ENCODE measurements at places on chromosomes 1 and 21.
A peak's percentile ranks its signal among the peaks of the same experiment; 100 is the strongest.

GRCh38 chr1:59156526-59157199 lies 140.2 kb upstream of the FGGY start:
- DNase-seq, result peak; percentile 47

GRCh38 chr1:26357121-26357602 lies 3.2 kb upstream of the CRYBG2 start:
- no peak for DNase-seq

DNA sequence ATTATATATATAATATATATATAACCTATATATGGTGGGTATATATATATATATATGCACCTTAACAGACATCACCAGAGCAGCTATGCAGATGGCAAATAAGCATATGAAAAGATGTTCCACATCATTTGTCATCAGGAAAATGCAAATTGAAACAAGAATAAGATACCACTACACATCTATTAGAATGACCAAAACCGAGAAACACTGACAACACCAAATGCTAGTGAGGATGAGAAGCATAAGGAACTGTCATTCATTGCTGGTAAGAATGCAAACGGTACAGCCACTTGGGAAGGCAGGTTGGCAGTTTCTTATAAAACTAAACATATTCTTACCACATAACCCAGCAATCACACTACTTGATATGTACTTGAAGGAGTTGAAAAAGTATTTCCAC lies 219.8 kb upstream of the PRMT6 start:
- no peak for DNase-seq

DNA sequence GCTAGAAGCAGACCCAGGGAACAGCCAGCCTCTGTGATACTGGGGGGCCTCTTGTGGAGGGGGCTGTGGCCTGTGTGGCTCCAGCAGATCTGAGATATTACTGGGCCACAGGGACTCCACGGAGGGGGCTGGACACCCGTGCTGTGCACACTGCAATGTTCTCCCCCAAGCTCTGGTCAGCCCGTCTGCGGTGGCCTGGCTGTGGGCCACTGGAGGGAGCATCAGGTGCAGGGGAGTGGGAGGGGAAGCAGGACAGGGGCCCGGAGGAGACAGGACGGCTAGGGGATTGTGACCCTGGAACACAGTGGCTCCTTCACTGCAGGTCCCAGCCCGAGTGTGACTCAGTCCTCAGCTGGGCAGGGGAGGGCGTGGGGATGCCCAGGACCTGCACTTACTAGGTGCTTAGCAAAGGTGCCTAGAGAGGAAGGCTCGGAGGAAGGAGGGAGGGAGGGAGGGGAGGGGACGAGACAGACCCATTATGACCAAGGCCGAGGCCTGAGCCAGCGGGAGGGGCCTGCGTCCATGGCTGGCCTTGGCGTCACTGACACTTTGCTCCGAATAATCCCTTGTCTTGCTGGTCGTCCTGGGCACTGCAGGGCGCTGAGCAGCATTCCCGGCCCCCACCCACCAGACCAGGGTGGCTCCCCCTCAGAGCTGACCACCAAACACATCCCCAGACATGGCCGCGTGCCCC lies 44.2 kb downstream of the PRDM16 start:
- no peak for DNase-seq

- DNase-seq, result no peak
These were observed 203.9 kb downstream of the TOMM20 start for GRCh38 chr1:234924450-234925355.

DNA sequence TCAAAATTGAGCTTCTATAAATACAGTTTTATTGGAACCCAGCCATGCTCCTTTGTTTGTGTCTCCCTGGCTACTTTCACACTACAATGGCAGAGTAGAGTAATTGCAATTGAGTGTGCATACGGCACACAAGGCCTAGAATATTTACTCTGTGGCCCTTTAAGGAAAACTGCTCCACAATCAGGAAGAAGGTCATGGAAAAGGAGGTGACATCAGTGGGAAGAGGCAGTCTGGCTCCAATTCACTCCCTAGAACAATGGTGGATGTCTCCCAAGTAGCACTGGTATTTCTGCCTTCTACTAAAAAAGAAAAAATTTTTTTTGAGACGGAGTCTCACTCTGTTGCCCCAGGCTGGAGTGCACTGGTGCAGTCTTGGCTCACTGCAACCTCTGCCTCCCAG lies 51.3 kb downstream of the KRTAP19-8 start:
- no peak for DNase-seq

GRCh38 chr1:96059736-96060135 lies 661.8 kb upstream of the PTBP2 start:
- no peak for DNase-seq

DNA sequence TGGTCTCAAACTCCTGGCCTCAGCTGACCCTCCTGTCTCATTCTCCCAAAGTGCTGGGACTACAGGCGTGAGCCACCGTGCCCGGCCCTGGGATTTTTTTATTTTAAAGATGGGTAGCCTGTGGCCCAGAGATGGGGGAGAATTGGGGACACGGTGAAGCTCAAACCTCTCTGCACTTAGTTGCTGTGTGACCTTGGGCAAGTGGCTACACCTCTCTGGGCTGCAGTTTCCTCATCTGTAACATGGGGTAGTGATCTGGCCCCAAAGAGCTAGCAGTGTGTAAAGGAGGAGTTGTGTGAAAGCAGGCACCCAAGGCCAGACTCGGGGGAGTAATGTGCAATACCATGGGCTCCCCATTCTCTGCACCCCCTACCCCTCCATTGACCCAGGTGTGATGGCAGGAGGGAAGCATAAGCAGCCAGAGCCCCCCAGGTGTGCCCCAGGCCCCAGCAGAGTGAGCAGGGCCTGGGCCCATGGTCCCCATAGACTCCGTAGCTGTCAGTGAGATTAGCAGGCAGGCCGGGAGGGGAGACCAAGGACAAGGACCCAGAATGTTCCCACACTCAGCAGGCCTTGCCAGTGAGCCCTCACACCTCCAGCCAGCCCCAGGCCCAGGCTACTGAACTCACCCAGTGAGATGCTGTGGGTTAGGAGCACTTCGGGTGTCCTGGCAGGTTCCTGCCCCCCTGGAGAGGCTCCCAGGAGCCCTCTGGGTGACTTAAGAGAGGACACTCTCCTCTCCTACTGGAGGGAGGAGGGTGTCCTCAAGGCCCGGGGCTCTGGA lies 17.9 kb downstream of the TNFRSF8 start:
- no peak for DNase-seq

DNA sequence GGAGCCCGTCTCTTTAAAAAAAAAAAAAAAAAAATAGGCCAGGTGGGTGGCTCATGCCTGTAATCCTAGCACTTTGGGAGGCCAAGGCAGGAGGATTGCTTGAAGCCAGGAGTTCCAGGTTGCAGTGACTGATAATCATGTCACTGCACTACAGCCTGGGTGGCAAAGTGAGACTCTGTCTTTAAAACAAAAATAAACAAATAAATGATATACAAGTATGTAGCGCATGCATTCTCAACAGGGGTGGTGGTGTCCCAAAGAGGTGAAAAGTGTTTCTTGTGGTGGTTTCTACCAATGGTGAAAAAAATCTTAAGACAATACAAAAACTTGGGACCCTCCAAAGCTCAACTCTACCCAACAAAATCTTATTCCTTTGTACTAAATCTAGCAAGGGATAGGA lies 17.9 kb downstream of the CNN3 start:
- no peak for DNase-seq

DNA sequence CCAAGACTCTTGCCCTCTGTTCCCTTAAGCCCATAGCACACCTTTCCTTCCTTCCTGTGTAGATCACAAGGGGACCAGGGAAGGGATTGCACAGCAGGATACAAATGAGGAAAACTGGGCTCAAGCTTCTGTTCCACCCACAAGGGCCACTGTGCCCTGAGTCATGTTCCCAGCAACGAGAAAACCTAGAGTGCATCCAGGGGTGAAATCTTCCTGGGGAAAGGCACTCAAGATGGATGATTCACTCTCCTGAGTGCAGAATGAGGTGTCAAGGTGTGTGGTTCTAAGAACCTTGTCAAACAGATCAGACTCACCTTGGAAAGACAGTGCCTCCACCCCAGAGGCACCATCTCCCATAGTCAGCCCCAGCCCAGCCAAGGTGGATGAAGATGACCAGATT lies 40.7 kb upstream of the EYA3 start:
- DNase-seq, result peak; percentile 50

GRCh38 chr1:228691926-228692325 lies 43.4 kb upstream of the RHOU start:
- DNase-seq, result peak; percentile 74

DNA sequence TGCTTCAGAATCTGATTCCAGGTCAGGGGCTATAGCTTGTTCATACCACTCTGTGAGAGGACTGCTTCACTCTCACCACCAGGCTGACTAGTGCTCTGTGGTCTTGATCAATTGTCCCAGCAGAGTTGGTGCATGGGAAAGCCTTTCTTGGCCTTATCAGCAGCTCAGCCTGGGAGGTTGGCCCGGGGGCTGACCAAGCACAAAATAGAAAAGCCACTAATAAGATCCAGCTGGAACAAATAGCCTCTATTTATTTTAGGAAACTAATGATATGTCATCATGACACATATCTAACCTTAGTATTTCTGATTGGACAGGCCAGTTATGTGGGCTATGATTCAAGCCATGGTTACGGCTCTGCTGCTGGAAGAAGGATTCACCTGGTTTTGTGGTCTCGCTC lies 134.2 kb downstream of the GDAP2 start:
- peak; percentile 52 for DNase-seq

Measured in fibroblast of pulmonary artery (primary cell).